ENCODE measurements at places on chromosomes 13 and 19. TPM values are rescaled to one million over a fixed set of nuclear protein-coding genes. Genes with fewer than 3 reads are reported as not detected.

DNA sequence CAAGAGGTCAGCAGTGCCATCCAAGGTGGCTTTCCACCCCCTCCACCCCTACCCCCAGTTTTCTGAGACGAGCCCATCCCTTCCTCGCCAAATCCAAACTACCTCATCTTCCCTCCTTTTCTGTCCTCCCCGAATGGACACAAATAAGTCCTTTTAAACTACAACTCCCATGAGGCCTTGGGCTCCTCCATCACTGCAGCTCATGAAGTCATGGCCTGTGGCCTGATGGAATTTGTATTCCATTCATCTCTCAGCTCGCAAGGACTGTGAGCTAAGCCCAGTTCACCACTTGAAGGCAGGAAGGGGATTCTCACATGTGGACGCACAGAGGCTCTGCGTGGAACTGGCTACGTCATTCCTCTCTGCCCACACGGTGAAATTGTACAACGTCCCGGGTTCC is 12.5 kb downstream of the PTPRH start:
- no peak for DNase-seq

- no peak for DNase-seq
Measured at GRCh38 chr13:37446503-37446902, 152.1 kb downstream of the POSTN start.

DNA sequence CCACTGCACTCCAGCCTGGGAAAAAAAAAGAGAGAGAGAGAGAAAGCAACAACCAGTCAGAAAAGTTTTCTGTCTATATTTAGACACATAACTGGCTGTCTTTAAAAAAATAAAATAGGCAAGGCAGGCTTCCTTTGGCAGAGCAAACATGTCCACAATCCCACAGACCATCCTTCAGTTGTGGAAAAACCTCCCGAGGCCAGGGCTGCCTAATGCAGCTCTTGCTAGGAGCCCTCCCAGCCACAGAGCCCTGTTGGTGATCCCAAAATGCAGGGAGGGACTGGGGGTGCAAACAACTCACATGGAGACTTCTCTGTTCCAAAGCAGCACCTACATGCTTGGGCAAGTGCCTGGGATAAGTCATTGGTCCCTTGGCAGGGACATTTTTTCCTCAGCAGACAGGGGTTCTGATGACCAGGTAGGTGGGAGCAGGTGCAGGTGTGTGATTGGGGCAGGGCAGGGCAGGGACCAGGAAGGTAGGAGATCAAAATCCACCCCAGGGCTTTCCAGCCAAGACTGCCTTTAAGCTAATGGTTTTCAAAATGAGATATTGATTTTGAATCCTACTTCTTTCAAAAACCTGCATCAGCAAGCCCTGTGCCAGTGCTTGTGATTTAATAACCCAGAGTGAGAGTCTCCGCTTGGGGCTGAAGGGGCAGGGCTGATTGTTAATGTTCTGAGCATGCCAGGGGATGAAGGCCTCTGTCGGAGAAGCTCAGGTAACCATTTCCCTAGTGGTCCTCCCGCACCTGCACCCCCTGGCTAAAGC is 178.5 kb downstream of the USP12 start:
- DNase-seq: no peak

- no peak for DNase-seq
Measured at GRCh38 chr19:2494084-2494446, 18.1 kb downstream of the GADD45B start.

DNA sequence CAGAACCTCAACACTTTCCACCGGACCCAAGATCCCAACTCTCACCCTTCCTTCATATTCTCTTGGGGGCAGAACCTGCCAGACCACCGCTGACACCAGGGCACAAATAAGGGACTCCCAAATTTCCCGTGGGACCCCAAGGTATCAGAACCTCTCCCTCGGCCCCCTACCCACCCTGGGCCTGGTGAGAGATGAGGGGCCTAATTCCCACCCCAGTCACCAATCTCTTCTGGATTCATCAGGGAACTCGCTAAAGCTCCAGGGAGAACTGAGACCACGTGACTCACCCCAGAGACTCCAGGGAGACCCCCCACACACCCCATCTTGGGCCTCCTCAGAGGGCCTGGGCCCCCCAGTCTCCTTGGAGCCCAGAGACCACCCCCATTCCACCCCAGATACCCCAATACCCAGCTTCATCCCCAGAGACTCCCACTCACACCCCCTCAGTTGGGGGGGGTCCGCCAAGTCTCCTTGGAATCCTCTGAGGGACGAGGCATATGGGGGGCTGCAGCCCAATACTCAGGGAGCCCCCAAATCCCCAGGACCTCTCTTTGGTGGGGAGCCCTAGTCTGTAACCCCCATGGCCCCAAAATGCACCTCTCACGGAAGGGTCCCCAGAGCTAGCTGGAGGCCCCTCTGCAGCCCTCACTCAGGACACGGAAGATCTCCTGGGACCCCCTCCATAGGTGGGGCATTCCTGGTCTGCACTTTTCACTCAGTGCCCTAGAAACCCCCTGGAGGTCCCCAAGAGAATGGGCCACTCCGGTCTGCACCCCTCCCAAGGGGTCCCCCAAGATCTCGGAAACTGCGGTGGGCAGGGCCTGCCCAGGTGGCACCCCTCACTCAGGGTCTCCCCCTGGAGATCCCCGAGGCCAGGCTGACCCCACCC is 1.6 kb downstream of the LMNB2 start:
- no peak for DNase-seq

GRCh38 chr13:48571126-48571913 is 38.4 kb upstream of the RCBTB2 start:
- DNase-seq: no peak

- DNase-seq: no peak
Measured at GRCh38 chr13:52162279-52163101, 3.1 kb upstream of the NEK3 start.

GRCh38 chr13:35629026-35629425 is 152.5 kb upstream of the MAB21L1 start:
- DNase-seq: no peak

- DNase-seq: no peak
Measured at GRCh38 chr13:34241332-34241731, 423.4 kb downstream of the RFC3 start.

DNA sequence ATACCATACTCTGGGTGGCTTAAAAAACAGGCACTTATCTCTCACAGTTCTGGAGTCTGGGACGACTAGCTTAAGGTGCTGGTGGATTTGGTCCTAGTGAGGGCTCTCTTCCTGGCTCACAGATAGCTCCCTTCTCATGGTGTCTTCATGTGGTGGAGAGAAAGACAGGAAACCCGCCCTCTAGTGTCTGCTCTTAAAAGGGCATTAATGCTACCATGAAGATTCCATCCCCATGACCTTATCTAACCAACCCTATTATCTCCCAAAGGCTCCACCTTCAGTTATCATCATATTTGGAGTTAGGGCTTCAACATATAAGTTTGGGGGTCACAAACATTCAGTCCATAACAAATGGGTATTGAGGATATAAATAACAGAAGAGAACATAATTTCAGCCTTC is 139.4 kb downstream of the HS6ST3 start:
- no peak for DNase-seq

GRCh38 chr19:4390567-4391305 is 9.6 kb downstream of the SH3GL1 start:
- no peak for DNase-seq

DNA sequence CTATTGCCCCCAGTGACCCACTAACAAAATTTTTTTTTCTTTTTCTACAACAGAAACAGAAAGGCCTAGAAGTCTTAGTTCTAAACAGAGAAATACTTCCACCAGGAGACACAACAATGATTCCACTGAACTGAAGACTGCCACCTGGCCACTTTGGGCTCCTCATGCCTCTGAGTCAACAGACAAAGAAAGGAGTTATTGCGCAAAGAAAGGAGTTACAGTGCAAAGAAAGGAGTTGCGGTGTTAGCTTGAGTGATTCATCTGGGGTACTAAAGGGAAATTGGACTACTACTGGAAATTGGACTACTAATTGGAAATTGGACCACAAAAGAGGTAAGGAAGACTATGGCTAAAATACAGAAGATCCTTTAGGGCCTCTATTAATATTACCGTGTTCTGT is 116.6 kb downstream of the PCDH17 start:
- DNase-seq: no peak

DNA sequence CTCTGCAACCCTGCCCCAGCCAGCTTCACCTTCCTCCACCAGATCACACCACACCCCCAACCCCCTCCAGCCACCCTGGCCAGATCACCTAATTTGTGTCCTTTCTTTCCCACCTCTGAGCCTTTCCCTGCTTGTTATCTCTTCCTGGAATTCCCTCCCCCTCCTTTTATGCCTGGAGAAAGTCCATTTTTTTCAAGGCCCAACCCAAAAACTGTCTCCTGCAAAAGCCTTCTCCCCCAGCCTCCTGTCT is 5.3 kb upstream of the TLE2 start:
- DNase-seq: no peak

GRCh38 chr19:13092606-13093235 is 9.9 kb downstream of the LYL1 start:
- no peak for DNase-seq

GRCh38 chr13:30972888-30973377 is 40.5 kb downstream of the TEX26 start:
- DNase-seq: no peak

GRCh38 chr13:75102001-75102716 is 379.8 kb downstream of the TBC1D4 start:
- no peak for DNase-seq

DNA sequence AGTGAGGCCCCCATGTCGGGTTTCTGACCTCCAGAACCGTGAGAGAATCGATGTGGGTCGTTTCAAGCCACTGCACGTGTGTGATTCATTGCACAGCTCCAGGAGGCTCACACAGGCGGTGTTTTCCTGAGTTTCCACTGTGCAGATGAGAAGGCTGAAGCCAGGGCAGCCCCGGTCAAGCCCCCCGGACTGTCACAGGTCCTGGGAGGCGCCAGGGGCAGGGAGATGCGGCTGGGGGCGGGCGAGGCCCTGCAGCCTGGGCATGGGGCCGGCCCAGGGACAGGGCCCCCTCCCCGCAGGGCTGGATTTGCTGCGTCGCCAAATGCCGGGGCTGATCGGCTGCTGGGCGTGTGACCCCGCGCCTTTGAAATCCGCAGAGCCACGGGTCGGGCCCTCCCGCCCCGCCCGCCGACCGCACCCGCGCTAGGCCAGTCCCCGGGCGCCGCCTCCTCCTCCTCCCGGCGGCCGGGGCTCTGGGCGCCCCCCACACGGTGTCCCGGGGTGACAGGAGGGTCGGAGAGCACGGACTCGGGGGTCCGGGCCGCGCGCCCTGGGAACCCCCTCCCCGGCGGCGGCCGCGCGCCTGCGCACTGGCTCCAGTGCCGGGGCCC is 9.9 kb upstream of the MKNK2 start:
- DNase-seq: no peak

- no peak for DNase-seq
Measured at GRCh38 chr19:882871-883497, 10.0 kb downstream of the MED16 start.

Gene CNN1
- not detected for total RNA-seq

Gene KL
- 0.50 TPM for total RNA-seq

Gene GARIN5A
- total RNA-seq: 0.52 TPM

Gene SYT5
- total RNA-seq: not detected

Gene CGB2
- total RNA-seq: not detected

Gene PCDH8
- not detected for total RNA-seq

Gene GRAMD1A
- total RNA-seq: 140 TPM

Gene KDELR1
- 72.5 TPM for total RNA-seq

Gene AP2S1
- 112 TPM for total RNA-seq

Gene C19orf44
- 3.0 TPM for total RNA-seq

All from activated naive CD8-positive, alpha-beta T cell treated with anti-CD3 and anti-CD28 coated beads for 36 hours (primary cell).